ENCODE measurements at places on chromosomes 7 and 10.
A peak's percentile ranks its signal among the peaks of the same experiment; 100 is the strongest.

- no peak for DNase-seq
These were observed 73.4 kb upstream of the CARD11 start for GRCh38 chr7:3117081-3117480.

- DNase-seq = peak; percentile 23
These were observed 134.6 kb downstream of the CHRM2 start for GRCh38 chr7:137003086-137003485.

- no peak for DNase-seq
These were observed 4.3 kb downstream of the LIMK1 start for GRCh38 chr7:74087791-74088453.

- no peak for DNase-seq
These were observed 8.9 kb downstream of the DLX6 start for GRCh38 chr7:97014145-97014750.

DNA sequence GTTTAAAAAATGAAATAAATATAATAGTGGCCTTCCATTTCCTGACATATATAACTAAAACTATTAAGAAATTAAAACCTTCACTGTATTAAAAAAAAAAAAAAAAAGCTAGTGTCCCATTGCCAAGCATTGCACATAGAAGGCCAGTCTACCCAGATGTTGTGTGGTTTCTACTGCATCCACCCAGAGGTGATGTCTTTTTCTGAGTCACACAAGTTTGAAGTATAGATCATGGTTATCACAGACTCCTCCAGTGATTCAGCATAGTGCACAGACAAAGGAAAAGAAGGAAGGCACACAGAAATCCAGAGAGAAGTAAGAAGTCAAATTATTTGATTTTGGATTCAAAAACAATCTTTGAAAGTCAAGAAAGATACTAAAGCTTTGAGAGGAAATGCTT lies 429.0 kb downstream of the ETV1 start:
- peak; percentile 43 for DNase-seq

DNA sequence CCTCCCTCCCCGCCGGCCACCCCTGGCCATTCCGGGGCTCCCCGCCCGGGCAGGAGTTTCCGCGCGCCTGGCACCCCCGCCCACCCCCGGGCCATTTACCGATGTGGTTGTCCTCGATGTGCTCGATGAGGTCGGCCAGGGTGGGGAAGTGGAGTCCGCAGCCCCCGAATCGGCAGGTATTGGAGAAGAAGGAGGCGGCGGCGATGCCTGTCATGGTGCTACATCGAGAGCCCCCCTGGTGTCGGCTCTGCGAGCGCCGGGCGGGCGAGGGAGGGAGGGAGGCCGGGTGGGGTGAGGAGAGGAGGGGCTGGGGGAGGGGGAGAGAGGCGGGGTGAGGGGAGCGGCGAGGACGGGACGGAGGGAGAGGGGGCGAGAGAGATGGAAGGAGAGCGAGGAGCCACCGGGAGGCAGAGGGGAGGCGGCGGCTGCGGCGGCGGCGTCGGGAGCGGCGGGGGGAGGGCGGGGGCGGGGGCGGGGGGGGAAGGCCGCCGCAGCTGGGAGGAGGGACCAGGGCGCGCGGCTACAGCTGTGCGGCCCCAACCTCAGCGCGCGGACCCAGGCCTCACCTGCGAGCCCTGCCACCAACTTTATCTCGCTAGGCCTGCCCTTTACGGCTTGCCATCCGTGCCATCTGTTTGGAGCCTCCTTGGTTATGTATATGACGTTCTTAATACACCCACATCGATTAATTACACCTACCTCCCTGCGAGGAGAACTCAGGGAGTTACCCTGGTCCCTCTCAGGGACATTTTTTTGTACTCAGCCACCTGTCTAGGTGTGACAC lies at the start of gene JAZF1:
JAZF1 (minus strand) TSS at position 432 of the 784 bp plus-strand sequence.
- peak; percentile 72 for DNase-seq

- no peak for DNase-seq
These were observed 223.1 kb upstream of the INHBA start for GRCh38 chr7:41925946-41926345.

- DNase-seq = no peak
These were observed 17.2 kb downstream of the HERPUD2 start for GRCh38 chr7:35677582-35678356.

- DNase-seq = peak; percentile 59
These were observed 11.8 kb upstream of the ACBD5 start for GRCh38 chr10:27252267-27253000.

DNA sequence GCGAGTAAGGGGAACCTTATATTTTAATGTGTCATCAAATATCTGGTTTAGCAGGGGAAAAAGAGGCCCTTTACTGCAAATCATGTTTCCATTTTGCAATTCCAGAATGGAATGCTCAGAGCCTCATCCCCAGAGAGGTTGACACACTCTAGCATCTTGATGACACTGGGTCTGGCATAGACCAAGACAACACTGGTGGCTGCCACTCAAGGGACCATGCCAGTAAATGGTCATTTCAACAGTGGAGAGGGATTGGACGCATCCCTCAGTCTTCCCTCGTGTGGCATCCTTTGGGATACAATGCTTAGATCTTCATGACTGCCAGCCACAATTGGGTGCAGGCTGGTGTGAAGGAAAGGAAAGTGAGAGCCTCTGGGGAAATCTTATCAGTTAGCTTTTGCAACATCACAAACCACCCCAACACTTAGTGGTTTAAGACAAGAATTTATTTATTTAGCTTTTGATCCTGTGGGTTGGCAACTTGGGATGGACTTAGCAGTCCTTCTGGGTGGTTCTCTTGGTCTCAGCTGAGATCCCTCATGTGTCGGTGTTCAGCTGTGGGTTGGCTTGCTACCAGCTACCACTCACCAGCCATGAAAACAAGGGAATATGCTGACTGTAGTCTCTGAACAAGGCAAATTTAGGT lies 21.6 kb downstream of the TACC2 start:
- DNase-seq = no peak

GRCh38 chr7:132806834-132807233 lies 230.6 kb upstream of the PLXNA4 start:
- DNase-seq = no peak

DNA sequence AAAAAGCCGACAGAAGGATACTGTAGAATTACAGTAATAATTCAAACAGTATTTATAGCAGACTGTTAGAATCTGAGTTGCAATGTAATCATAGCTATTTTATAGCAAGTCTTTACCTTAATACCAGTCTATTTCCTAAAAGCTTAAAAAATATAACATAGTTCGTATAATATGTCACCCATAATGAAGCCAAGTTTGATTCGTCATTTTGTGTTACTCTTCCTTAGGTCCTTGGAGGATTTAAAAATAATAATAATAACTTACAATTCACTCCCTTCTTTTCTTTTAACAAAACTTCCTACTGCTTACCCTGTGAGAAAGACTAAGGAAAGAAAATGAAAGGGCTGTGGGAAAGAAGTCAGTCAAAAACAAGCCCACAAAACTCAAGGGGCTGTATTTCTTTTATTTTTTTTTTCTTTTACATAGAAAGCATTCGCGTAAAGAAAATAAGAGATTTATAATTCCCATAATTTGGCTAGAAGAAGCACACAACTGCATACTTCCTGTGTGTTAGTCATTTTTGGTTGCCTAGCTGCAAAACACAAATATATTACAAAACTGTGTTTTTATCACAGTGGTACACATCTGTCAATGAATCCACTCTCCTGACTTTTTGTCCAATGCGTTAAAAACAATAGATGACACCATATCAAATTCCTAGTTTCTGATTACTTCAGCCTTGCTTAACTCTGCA lies 187.2 kb upstream of the CELF2 start:
- DNase-seq = peak; percentile 88

GRCh38 chr10:35922876-35923600 lies 280.9 kb upstream of the FZD8 start:
- DNase-seq = no peak

DNA sequence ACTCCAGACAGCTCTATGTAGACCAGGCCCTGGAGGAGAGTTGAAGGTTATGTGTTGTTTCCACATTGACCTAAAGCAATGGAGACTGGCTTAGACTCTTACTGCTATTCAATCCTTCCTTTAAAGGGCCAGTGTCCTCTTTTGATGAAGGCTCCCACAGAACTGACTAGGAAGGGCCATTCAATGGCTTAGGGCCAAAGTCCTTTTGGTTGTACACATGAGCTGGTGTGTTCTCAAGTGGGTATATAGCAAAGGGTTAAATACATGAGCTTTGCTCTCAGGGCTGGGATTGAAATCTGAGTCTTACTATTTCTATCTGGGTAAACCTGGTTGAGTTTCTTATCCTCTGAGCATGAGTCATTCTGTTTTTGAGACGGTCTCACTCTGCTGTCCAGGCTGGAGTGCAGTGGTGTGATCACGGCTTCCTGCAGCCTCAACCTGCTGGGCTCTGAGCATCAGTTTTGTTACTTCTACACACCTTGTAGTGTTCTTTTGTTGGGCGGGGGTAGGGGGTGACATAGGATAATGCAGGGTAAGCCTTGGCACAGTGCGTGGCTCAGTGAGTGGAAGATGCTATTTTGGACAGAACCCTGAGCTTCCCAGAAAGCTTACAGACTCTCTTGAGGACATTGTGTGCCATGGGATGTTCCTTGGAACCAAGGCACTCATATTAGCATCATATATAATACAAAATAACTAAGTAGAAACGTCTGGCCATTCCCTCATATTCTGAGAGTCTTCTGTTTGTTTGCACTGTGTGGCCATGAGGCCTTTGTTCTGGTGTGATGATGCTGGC lies 90.1 kb downstream of the ABCC2 start:
- DNase-seq = peak; percentile 19

DNA sequence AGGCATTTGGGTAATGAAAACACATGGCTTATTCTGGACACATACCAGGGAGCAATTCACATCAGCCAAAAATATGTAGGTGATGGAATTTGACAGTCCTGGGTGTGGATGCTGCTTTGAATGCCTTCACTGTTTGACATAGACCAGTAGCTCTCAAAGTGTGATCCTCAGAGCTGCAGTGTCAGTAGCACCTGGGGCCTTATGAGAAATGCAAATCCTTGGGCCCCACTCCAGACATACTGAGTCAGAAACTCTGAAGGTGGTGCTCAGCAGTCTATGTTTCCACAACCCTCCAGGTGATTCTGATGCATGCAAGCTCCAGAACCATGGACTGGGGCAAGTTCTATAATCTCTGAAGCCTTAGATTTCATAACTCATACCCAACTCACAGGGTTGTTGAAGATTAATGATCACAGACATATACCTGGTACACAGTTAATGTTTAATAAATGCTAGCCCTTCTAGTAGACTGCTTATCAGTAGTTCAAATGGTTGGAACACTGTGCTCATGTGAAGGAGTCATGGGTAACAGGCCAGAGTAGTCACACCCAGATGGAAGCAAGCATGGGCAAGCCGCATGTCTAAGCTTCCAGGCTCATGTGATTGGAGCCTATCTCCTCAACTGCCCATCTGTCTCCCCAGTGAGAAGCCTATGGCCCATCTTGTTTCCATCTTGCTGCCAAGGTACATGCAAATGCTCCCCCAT lies 715.7 kb downstream of the GRID1 start:
- no peak for DNase-seq

GRCh38 chr10:17425584-17426262 lies 28.7 kb downstream of the ST8SIA6 start:
- DNase-seq = no peak

GRCh38 chr7:107068156-107068555 lies 23.7 kb downstream of the PRKAR2B start:
- DNase-seq = peak; percentile 36

DNA sequence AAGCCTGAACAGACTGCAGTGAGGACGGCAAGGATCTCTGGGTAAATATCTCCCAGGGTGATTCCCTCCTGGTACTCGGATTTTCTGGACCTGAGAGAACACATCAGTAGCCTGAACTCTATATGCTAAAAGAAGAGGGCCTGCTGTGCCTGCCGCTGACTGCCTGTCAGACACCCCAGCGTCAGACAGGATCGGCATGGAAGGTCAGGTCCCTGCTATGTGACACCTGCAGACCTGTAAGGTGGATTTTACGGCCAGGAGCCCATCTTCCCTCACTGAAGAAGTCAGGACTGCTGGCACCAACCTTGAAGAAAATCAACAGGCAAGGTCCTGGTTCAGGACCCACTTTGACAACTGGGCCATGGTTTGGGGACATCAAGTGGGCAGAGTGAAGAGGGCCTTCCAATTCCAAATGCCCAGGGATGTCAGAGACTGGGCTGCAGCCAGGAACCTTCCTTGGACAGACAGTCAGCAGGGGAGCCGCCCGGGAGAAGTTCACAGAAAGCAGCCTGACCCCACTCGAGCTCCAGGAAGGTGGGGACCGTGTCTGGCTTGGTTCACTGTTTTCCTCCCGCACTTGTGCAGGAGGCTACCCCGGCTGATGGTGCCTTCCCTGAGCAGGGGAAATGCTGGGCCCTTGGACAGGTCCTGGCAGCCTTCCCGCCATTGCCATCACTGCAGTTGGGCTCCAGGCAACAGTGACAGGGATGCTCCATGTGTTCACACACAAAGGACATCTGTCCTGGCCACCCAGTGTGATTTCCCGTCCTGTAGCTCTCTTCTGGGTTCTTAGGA lies 91.8 kb upstream of the LANCL2 start:
- no peak for DNase-seq

GRCh38 chr7:106417273-106417902 lies 132.6 kb upstream of the NAMPT start:
- peak; percentile 26 for DNase-seq

DNA sequence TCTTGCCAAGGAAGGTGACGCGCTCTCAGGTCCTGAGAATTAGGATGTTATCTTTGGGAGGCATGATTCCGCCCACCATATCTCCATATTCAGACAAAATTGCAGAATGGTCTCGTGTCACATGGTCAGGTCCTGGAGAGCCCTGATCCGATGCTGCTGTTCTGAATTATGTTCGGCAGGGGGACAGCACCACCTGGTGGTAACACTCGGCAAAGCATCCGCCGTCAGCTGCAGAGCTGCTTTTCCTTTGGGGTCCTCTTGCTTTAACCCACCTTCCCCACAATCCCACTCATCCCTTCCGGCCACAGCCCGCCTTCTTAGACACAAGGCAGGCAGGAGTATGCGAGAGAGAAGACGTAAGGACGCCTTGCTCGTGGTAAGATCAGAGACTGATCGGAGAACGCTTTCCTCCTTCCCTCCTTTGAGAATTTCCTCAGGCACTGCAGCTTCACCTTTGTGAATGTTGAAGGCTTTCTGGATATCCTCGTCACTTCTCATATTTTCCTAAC lies 327.8 kb upstream of the C7orf33 start:
- DNase-seq = peak; percentile 43

DNA sequence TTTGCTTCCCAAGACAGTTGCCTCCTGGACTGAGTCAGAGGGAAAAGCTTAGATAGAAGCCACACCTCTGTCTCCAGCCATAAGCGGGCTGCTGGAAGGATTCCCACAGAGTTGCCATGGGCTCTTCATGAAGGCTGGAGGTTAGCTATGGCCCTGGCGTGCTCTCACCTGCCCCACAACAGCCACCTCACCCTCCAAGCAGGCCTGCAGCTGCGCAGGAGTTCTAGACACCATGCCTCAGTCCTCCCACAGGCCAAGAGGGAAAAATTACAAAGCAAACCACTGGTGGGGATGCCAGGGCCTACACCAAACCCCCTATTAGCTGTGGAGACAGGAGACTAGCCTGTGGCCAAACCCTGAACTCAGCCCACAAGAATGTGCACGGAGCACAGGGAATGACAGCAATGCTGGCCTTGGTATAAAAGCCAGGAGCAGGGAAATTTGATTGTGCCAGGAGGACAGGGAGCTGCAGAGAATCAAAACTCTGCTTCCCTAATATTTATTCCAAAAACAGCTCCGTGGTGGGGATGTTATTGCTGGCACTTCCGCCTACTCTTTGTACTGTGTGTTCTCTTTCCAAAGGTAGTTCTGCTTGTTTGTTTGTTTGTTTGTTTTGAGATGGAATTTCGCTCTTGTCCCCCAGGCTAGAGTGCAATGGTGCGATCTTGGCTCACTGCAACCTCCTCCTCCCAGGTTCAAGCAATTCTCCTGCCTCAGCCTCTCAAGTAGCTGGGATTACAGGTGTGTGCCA lies 60.3 kb upstream of the STK17A start:
- DNase-seq = peak; percentile 74
